ENCODE measurements at places on chromosomes 2 and 18.
A peak's percentile ranks its signal among the peaks of the same experiment; 100 is the strongest.

- DNase-seq = no peak
Measured at GRCh38 chr2:31233231-31233630, 721 bp upstream of the EHD3 start.

GRCh38 chr2:101120124-101120996 is 30.8 kb downstream of the TBC1D8 start:
- DNase-seq = peak; percentile 57

DNA sequence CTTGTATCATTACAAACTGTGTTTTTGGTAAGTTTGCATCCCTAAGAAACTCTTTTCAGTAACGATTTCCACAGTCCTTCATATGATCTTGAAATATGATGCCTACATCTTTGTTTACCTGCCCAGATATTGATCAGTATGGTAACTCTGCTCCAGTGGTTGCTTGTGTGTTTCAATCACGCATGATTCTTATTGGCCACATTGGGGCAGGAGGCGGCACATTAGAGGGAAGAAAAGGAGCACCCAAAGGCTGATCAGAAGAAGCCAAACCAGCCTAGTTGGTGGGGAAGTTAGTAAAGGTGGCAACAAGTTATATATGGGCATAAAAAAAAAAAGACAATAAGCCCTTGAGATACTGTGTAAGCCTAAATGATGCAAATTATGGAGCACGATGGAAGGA is 158.9 kb downstream of the RHBDD1 start:
- no peak for DNase-seq

GRCh38 chr2:62109554-62109953 is 86.4 kb upstream of the B3GNT2 start:
- no peak for DNase-seq

- DNase-seq = no peak
Measured at GRCh38 chr2:62529758-62530157, 23.8 kb upstream of the TMEM17 start.

DNA sequence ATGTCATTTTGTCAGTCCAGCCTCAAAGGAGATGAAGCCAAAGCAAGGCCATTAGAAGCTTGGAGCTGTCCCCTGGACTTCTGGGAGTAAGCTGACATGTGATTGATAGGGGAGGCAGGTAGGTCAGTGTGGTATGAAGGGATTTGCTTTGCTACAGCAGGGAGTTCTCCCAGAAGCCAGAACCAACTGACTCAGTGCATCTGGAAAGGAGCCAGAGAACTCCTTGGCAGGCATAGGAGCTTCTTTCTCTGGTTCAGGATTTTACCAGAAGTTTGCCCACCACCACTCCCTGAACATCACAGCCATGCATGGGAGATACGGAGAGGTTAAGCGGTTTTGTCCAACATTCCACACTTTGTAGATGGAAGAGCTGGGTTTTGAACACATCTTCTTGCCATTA is 24.5 kb upstream of the KCNE4 start:
- DNase-seq = no peak

- no peak for DNase-seq
Measured at GRCh38 chr2:173099804-173100203, 24.2 kb downstream of the MAP3K20 start.

GRCh38 chr2:172428832-172429210 is 1.4 kb downstream of the ITGA6 start:
- no peak for DNase-seq

- no peak for DNase-seq
Measured at GRCh38 chr2:96188821-96189526, 19.7 kb downstream of the STARD7 start.

DNA sequence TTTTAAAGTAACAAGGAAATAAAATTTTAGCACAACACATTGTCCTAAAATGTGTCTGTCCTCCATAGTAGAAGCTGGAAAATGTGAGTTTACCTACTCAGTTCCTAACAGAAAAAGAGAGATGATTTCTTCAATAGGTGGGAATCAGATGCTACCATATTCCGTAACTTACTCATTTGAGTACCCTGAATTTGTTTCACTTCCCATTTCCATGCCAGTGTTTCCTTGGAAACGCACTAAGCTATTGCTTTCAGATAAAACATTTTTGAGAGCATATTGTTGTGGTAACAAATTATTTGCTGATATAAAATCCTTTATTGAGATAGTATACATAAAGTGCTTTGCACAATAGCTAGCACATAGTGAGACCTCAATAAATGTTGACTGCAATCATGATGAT is 137.5 kb upstream of the BARD1 start:
- no peak for DNase-seq

- peak; percentile 64 for DNase-seq
Measured at GRCh38 chr2:175282300-175282699, 100.8 kb upstream of the ATP5MC3 start.

DNA sequence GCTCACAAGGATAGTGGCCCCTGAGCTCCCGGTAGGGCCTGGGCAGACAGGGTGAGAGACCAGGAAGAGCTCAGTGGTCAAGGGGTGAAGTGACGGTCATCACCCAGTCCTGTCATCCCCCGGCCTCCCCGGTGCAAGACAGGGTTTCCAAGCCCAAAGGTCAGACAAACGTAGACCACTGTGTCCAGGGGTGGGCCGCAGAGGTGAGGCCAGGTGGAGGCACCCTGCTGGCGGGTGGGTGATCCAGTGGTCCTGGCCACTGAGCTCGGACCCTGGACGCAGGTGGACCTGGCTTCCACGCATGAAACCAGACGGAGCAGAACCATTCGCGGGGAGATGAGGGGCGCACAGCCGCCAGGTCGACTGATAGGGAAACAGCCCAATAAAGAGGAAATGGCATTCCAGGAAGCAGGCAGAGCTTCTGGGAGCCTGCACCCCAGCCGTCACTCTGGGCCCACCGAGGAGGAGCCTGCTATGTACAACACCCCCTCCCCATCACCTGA is 14.4 kb upstream of the SNED1 start:
- DNase-seq = no peak

DNA sequence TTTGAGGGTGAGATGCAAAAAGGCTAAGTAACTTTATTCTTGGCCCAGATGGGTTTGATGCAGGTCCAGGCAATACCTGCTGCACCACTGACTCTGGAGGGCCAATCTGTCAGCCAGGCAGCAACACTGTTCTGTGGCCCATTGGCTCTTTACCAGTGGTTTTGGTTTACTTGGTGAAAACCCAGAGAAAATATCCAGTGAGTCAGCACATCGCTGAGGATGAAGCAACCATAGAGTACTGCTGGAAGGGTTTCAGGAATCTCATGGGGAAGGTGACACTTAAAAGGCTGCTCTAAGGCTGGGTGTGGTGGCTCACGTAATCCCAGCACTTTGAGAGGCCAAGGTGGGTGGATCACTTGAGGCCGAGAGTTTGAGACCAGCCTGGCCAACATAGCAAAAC is 192.5 kb upstream of the FAM98A start:
- peak; percentile 59 for DNase-seq

DNA sequence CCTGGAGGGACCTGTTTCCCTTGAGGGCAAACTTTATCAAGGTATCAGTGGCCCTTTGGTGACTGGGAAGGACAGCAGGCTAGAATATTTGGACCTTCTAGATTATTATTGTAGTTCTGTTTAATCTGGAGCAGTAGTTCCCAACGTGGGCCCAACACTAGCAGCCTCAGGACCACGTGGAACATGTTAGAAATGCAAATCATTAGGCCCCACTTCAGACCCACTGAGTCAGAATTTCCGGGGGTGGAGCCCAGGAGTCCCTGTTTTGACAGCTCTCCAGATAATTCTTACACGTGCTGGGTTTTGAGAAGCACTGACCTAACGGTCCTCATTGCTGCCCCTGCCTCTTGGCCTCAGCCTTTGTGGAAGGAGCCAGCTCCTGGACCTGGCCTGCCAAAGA is 25.5 kb upstream of the DYNC2LI1 start:
- no peak for DNase-seq

GRCh38 chr2:238922435-238922834 is 74.5 kb downstream of the TWIST2 start:
- no peak for DNase-seq

GRCh38 chr18:3665204-3665603 is 215.2 kb downstream of the TGIF1 start:
- no peak for DNase-seq

- no peak for DNase-seq
Measured at GRCh38 chr2:219507581-219508443, 6.5 kb upstream of the ASIC4 start.

DNA sequence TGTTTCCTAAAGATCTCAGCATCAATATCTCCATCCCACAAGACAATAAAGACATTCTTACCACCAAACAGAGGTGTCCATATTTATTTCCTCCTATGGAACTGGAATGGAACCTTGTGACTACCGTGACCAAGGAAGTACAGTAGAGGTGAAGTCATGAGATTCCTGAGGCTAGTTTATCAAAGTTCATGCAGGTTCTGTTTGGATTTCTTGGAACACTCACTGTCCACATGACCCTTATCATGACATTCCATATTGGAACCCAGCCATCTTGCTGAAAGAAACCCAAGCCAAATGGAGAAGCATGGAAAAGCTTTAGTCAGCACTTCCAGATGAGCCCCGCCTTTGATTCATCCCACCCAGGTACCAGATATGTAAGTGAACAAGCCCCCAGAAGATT is 516.0 kb upstream of the POU3F3 start:
- DNase-seq = no peak

DNA sequence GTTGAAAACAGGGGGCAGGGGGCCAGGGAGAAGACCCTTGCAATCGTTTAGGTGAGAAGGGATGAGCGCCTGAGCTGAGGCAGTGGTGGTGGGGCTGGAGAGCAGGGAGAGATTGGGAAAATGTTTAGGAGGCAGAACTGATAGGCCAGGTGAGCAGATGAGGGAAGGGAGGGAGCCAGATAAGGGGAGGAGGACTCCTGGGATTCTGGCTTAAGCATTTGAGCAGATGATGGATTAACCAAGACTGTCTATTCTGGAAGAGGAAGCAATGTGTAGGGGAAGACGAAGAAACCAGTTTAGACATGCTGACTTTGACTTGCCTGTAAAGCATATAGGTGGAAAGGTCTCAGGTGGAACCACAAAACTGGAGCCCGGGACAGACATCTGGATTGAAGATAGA is 49.9 kb upstream of the ASPRV1 start:
- no peak for DNase-seq

- no peak for DNase-seq
Measured at GRCh38 chr2:35714883-35715282, 640.7 kb upstream of the CRIM1 start.

DNA sequence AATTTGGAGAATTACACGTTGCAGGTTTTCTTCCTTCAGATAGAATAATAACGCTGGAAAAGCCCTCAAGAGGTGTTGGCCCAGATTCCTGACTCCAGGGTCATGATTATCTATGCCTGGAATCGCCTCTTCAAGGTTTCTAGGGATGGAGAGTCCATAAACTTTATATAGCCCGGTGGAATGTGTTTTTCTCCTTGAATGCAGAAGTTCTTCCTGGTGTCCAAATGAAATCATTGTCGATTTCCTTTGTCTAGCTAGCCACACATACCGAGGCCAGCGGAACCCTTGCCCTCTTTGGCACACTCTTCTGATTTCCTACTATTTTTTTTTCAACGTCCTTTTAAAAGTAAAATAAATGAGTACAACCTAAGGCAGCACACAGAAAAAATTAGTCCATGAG is 117.8 kb downstream of the PID1 start:
- no peak for DNase-seq

GRCh38 chr2:147609301-147609700 is 235.5 kb upstream of the ACVR2A start:
- no peak for DNase-seq

DNA sequence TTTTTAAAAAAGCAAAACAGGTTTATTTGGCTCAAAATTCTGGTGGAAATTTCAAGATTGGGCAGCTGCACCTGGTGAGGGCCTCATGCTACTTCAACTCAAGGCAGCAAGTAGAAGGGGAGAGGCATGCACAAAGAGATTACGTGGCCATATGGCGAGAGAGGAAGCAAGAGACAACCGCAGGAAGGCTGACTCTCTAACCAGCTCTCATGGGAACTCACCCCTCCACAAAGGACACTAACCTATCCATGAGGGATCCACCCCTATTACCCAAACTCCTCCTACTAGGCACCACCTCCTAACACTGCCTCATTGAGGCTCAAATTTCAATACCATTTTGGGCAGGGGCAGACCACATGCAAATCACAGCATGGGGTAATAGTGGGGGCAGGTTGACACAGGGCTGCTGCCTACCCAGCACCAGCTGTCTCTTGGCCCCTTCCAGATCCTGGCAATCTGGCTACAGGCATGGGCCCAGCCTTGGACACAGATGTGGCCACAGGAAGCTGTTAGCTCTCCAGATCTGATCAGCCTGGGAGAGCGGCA is 2.0 kb upstream of the CAPN10 start:
- no peak for DNase-seq

DNA sequence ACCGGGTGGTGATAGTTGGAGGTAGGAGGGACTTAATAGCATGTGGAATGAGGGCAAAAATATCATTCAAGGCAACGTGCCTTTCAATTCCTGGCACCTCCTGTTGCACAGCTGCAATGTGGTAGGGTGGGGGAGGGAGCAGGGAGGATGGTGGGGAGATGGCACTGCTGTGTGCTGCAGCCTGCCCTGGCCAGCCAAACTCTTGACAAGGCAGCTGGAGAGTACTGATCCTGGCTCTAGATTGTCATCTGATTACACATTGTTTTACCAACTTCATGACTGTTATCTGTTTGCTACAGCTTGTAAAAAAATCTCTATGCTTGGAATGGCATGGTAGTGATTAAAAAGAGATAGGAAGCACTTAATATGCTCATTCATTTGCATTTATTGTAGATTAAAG is 47.7 kb downstream of the PLCL1 start:
- no peak for DNase-seq

DNA sequence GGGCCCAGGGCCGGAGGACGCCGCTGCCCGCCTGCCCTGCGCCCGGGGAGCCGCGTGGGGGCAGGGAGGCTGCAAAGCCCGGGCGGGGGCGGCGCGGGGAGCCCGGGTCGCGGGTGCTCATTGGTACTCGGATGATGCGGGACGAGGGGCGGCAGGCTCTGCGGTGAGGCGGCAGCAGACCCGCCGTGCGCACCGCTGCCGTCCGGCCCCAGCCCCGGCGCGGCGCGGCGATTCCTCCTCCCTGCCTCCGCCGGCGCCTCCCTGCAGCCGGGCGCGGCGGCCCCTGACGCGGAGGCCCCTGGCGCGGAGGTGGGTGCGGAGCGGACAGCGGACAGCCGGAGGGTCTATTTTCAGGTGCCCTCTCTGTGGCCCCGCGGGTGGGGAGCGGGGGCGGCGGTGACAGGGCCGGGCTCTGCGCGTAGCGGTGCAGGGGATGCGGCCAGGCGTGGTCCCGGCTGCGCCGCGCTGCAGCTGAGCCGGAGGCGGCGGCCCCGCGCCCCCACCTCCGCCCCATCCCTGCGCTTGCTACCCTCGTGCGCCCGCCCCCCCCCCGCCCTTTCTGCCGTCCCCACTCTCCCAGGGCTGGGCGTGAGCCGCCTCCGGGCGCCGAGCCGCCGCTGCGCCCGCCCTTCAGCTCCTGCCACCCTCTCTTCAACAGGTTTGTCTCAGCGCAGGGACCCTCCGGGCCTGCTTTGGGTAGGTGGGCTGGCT is 640 bp downstream of the SPTBN1 start:
- DNase-seq = peak; percentile 27
